B cell (primary cell): ENCODE measurements at places on chromosomes 4 and X. TPM values are rescaled to one million over a fixed set of nuclear protein-coding genes. Genes with fewer than 3 reads are reported as not detected.

GRCh38 chrX:140104760-140105159 lies 139.4 kb upstream of the CXorf66 start:
- no peaks in the 10 kb centered on the region for H3K27me3 ChIP-seq
- no peak overlapping the region for H3K4me3 ChIP-seq
- no peaks in the 10 kb centered on the region for H3K36me3 ChIP-seq
- H3K27ac ChIP-seq, result no peak overlapping the region

DNA sequence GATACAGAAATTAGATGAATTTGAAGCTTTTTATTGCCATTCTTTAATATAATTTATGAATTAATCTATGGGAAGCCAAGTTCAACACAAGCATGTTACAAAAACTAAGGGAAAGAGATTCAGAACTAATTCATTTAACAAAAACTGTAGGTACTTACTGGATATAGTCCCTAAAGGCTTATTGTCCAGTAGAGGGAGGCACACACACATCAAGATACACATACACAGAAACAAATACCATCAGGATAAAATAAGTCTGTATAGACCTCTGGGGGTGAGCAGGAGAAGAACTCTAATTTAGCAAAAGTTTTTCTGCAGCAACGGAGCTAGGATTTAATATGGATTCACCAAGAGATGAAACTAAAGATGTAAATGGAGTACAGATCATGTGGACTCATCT lies 83.0 kb upstream of the IL13RA1 start:
- no peak overlapping the region for H3K27ac ChIP-seq
- H3K4me1 ChIP-seq, result no peaks in the 10 kb centered on the region

DNA sequence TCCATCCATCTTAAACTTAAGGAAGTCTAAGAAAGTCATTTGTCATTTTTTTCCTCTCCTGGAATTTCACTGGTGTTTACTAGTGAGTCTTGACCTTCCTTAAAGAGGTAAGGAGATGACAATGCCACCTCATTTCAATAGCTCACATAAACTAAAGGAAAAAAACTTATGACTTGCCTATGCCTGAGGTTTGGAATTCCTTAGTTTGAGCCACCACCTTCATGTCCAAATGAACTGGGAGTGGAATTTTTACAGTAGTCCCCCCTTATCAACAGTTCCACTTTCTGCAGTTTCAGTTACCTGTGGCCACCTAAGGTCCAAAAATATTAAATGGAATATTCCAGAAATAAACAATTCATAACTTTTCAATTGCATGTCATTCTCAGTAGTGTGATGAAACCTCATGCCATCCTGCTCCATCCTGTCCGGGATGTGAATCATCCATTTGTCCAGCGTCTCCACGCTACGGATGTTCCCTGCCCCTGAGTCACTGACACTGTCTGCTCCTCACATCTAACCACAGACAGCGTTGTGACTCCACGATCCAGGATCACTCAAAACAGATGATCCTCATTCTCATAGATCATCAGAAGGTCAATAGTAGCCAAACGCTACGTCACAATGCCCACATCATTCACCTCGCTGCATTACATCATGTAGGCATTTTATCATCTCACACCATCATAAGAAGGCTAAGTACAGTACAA lies 177.4 kb downstream of the SH3KBP1 start:
- peaks cover 8% of the 10 kb centered on the region for H3K36me3 ChIP-seq
- H3K27me3 ChIP-seq, result no peaks in the 10 kb centered on the region
- H3K4me3 ChIP-seq, result no peak overlapping the region
- H3K27ac ChIP-seq, result no peak overlapping the region
- no peaks in the 10 kb centered on the region for H3K4me1 ChIP-seq
- no peak for DNase-seq

- no peak overlapping the region for H3K27ac ChIP-seq
- H3K4me3 ChIP-seq, result no peak overlapping the region
- H3K4me1 ChIP-seq, result no peaks in the 10 kb centered on the region
- H3K27me3 ChIP-seq, result no peaks in the 10 kb centered on the region
- DNase-seq, result no peak
These were observed 39.5 kb upstream of the CXCL13 start for GRCh38 chr4:77566148-77566547.

The CLCN4 gene
- total RNA-seq, result 7.7 and 10.0 TPM in 2 replicates

The NBDY gene
- 31.8 and 36.5 TPM in 2 replicates for total RNA-seq

The CRLF2 gene
- total RNA-seq, result not detected in 2 replicates

The UGT8 gene
- total RNA-seq, result 23.2 and 24.0 TPM in 2 replicates

DNA sequence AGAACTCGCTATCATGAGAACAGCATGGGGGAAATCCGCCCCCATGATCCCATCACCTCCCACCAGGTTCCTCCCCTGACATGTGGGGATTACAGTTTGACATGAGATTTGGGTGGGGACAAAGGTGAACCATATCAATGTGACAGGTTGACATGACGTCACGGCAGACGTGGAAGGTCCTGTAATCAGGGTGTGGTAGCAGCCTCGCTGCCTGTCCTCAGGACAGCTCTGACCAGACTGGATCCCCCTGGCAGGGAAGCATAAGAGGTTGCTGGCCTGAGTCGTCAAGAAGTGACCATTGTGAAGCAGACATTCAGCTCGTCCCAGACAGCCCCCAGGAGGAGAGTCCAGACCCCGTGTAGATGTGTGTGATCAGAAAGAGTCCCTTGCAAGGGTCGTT lies 104.6 kb downstream of the TNIP2 start:
- H3K27me3 ChIP-seq, result no peaks in the 10 kb centered on the region
- no peak overlapping the region for H3K4me3 ChIP-seq
- no peak for DNase-seq
- no peak overlapping the region for H3K27ac ChIP-seq
- peaks cover 14% of the 10 kb centered on the region for H3K4me1 ChIP-seq

The DUSP21 gene
- not detected in 2 replicates for total RNA-seq

DNA sequence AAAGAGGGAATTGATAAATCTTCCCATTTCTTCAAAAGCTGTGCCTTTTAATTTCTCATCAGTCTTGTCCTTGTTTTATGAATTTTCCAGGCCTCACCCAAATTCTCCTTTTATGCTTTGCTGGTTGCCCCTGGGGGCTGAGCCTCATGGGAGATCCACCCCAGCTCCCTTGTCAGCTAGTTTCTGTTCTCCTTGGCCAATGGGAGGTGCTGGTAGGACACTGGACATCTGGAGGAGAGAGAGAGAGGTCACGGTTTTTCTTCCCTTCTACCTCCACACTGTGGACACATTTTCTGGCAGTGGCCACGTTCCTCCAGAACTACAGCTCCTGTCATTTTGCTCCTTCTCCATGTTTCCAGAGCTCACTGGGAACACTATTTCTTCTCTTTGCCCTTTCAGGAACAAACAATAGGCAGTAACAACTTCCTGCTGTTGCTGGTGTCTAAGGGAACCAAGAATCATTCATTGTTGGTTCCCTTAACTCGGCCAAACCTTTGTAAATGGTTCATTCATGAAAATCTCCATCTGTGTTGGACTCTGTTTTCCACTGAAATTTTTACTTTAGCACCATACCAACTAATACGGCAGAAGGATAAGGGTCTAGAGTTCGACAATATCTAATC lies 334.5 kb downstream of the GPAT3 start:
- H3K36me3 ChIP-seq, result no peaks in the 10 kb centered on the region
- no peaks in the 10 kb centered on the region for H3K27me3 ChIP-seq
- DNase-seq, result no peak
- no peak overlapping the region for H3K27ac ChIP-seq
- H3K4me1 ChIP-seq, result no peaks in the 10 kb centered on the region
- H3K4me3 ChIP-seq, result no peak overlapping the region

The FAAH2 gene
- total RNA-seq, result 15.6 and 18.0 TPM in 2 replicates

DNA sequence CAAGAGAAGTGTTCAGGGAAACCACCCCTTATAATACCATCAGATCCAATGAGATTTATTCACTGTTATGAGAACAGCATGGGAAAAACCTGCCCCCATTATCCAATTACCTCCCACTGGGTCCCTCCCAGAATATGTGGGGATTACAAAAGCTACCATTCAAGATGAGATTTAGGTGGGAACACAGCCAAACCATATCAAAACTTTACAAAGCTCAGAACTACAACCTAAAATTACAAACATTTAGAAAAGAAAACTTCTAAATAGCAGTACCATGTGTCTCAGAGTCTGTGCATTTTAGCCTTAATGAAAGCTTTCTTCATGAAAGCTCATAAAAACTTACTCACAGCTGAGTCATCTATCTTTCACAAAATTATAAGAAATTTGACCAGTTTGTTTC lies 1442.8 kb upstream of the PCDH7 start:
- H3K36me3 ChIP-seq, result no peaks in the 10 kb centered on the region
- no peaks in the 10 kb centered on the region for H3K4me1 ChIP-seq
- no peak for DNase-seq
- no peak overlapping the region for H3K27ac ChIP-seq
- no peak overlapping the region for H3K4me3 ChIP-seq

The SPANXN4 gene
- total RNA-seq, result not detected in 2 replicates
